ENCODE measurements at places on chromosomes 2 and 18.

- DNase-seq = peak; percentile 43
Observed at GRCh38 chr2:158464426-158465281, 7.9 kb downstream of the PKP4 start.

GRCh38 chr2:22952656-22953225, 432.2 kb upstream of the KLHL29 start:
- no peak for DNase-seq

- DNase-seq = no peak
Observed at GRCh38 chr18:11268153-11268552, 118.8 kb upstream of the PIEZO2 start.

DNA sequence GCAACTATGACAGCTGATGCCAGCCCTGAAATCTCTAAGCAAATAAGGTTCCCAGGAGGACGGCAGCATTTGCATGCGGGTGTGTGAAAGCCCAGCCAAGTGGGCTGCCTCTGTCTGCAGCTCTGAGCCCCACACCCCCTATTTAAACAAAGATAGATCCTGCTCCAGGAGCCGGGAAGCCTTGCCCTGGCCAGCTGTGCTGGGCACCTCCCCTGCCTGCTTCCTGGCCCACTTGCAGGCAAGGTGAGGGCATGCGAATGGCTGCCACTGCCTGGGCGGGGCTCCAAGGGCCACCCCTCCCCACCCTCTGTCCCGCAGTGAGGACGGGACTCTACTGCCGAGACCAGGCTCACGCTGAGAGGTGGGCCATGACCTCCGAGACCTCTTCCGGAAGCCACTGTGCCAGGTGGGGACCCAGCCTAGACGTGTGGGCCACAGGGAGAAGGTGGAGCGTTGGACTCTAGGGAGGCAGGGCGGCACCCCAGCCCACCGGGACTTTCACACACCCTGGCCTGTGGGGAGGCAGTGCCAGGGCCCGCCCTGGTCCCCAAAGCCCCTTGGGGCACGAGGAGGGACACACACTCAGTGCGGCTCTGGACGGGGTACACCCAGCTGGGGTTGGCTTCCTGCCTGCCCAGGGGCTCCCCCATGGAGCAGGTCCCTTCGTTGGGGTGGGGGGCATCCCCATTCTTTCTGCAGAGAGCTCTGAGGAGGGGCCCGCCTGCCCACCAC, at the start of gene ANO7:
ANO7 (plus strand) TSS at position 317 of the 732 bp plus-strand sequence. CDS start 1,387 bp downstream, outside the sequence.
- no peak for DNase-seq

GRCh38 chr2:135965756-135966155, 19.7 kb downstream of the DARS1 start:
- DNase-seq = no peak

- DNase-seq = peak; percentile 24
Observed at GRCh38 chr2:149167001-149167780, 128.7 kb downstream of the LYPD6B start.

GRCh38 chr2:51953931-51954330, 922.0 kb upstream of the NRXN1 start:
- no peak for DNase-seq

- no peak for DNase-seq
Observed at GRCh38 chr2:224412141-224413015, 10.5 kb upstream of the FAM124B start.

DNA sequence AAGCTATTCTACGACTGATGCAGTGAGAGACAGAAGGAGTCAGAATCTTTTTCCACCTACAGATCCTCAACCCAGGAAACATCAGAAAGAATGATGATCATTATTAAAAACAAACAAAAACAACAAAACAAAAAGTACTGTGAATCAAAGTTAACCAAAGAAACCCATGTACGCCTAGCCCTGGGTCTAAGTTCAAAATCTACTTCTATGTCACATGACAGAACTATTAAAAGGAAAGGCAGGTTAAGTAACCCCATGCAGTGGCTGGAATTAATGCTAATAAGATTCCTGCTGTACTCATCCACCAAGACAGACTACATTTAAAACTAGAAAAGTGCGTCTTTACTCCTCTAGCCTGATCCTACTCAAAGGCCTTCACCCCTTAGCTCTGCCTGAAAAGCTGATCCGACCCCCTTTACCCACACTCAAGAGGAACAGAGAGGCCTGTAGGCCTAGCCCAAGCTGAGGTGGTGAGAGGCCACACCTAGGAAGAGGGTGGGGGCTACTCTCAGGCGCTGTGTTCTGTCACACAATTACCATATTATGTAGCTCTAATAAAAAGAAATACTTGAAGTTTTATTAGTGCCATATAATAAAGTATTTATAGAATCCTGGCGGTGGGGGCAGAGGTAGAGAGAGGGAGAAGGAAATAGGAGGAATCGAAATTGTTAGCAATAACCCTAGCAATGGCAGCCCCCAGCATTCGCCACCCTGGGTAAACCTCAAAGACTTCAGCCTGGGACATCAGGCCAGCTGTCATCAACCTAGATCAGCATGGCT, 37.1 kb downstream of the NHEJ1 start:
- no peak for DNase-seq

GRCh38 chr2:231890896-231891513, 35.2 kb downstream of the NPPC start:
- DNase-seq = no peak

DNA sequence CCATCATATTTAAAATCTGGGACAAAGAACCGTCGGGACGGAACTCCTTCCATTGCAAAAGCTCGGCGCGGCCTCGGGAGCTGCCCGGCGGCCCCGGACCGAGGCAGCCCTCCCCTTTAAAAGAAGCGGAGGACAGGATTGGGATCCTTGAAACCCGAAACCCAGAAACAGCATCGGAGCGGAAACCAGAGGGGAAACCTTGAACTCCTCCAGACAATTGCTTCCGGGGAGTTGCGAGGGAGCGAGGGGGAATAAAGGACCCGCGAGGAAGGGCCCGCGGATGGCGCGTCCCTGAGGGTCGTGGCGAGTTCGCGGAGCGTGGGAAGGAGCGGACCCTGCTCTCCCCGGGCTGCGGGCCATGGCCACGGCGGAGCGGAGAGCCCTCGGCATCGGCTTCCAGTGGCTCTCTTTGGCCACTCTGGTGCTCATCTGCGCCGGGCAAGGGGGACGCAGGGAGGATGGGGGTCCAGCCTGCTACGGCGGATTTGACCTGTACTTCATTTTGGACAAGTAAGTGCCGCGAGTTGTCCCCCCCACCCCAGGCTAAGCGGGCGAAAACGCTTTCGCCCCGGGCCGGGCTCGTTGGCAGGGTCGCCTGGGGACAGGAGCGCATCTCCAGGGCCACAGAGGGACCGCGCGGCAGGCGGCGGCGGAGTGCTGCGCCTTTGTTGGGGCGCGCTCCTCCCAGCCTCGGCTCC, at the start of gene ANTXR1:
ANTXR1 (plus strand) TSS at position 38 of the 698 bp plus-strand sequence; CDS start at position 359, 321 bp downstream.
- no peak for DNase-seq

DNA sequence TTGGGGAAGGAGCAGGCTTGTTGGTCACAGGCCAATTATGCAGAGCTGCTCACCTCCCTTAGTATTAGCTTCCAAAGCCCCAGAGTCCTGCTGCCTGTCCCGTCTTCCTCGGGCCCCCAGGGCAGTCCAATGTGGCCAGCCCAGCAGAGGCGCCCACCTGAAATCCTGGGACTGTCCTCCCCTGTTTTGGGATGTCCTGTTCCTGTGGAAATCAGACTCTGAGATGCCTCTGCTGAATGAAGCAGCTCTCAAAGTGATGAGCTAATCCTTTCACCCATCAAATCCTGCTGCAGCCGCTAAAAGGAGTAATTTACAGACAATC, 105.3 kb downstream of the CABLES1 start:
- DNase-seq = no peak

GRCh38 chr2:23566241-23567142, 181.5 kb downstream of the KLHL29 start:
- no peak for DNase-seq

GRCh38 chr18:79616651-79617510, 62.7 kb upstream of the CTDP1 start:
- no peak for DNase-seq

DNA sequence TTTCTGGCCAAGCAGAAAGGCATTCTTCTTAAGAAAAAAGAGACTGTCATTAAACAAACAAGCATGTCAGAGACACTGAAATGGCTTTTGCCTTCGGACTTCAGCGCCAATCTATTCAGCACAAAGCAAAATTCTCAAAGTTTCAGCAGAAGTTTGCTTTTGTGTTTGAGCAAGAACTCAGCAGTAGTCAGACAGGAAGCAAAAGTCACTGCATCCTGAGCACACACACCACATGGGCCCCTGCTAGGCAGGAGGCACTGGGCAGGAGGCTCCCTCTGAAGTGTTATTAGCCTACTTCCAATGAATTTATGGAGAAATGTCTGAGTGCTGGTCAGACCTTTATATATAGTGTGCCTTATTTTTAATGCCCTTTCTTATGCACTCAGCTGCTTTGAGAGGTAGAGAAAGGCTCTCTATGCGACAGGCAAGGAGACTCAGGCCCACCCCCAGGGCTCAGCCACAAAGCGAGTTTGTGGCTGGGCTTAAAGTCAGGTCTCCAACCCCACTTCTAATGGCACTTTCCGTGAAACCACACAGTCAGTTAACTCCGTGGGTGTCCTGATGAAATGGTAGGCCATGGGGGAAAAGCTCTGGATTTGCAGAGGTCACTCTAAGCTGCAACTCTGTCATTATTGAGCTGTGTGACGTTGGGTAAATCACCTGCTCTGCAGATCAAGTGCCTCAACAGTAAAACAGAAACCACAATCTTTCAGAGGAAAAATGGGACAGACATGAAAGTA, 161.0 kb upstream of the TMEM200C start:
- no peak for DNase-seq

- no peak for DNase-seq
Observed at GRCh38 chr2:159902722-159903121, 104.7 kb upstream of the CD302 start.

GRCh38 chr18:10040287-10041011, 126.6 kb downstream of the VAPA start:
- DNase-seq = no peak

- no peak for DNase-seq
Observed at GRCh38 chr2:113253453-113253852, 25.3 kb downstream of the PAX8 start.

DNA sequence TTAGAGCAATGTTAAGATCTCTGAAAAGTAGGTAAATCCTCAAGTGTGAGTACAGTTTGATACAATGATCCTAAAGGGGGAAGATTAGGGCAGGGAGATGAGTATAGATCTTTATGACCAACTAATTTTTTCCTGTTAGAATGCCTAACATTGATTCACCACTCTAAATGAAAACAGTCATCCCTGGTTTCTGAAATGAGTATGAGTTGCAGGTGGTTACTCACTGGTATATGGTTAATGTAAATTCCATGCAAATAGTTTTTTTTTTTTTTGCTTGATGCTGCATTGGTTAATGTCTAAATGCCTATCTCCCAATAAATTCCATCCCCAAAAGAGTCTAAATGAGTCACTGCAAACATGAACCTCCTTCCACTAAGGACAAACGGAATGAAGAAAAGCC, 55.0 kb upstream of the SERPINB2 start:
- no peak for DNase-seq

- DNase-seq = no peak
Observed at GRCh38 chr2:216689397-216689796, 6.0 kb downstream of the IGFBP5 start.

- DNase-seq = peak; percentile 55
Observed at GRCh38 chr18:7946734-7947377, 379.7 kb downstream of the PTPRM start.

DNA sequence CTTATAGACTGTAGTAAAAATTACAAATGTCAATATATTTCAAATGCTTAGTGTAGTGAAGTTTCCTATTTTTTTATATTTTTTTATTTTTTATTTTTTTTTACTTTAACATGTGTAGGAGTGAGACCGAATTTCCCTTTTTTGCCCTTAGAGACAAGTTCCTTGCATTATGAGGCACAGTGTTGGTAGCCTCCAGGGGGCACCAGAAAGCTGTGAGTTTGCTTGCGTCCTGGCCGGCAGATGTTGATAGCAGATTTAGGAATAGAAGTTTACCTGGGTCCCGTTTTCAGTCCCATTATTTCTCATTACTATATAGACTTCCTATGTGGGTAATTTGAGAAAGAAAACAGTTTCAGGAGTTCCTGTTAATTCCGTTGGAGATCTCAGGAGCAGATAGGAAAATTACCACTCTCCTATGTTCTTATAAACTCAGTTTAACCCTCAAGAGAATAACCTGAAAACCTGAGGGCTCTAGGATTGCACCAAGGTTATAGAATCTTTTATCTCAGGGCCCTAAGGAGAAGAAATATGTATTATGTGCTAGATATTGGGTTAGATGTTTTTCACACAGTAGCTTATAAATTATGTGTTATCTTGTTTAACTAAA, 157.5 kb upstream of the SESTD1 start:
- peak; percentile 19 for DNase-seq
